T-cell (primary cell): ENCODE measurements at places on chromosomes 7 and 10. TPM values are rescaled to one million over a fixed set of nuclear protein-coding genes. Genes with fewer than 3 reads are reported as not detected.

DNA sequence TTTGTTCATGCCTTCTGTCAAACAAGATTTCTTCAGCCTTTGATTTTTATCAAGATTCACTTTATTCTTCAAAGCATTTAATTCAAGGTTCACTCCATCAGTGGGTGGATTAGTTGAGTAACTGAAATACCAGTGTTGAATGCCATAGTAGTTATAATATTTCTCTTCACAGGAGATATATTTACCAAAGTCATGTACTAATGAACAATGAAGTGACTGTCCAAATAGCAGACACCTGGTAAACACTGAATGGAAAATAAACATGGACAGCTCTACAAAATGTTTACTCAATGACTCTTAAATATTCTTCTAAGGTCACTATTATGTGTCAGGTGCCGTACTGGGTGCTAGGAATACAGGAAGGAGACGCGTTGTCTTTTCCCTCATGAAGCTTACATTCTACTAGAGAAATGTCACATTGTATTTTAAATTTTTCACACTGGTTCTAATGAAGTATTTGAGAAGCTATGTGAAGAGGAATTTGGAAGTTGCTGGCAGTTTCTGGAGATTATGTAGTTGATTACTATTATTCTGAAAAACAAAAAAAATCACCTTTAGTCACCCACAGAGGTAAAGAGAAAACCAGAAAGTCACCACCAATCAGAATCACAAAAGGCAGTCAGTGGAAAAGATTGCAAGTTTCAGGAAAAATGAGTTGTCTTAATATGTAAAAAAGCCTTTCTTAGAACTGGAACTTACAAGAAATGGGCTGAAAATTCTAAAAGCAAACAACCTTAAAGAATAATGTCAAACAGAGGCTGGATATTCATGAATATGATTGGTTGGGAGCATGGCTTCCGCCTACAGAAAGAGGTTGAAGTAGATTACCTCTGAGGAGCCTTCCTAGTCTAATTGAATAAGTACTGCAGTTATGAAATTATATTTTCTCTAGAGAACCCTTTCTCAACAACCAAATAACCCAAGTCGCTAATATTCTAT, 84.5 kb downstream of the RTKN2 start:
- DNase-seq, result no peak

GRCh38 chr7:50782375-50783208, at the start of gene GRB10:
TSS of gene GRB10 (minus strand) at chr7:50782896. CDS start at chr7:50732322, 50,574 bp downstream.
- no peak for DNase-seq

DNA sequence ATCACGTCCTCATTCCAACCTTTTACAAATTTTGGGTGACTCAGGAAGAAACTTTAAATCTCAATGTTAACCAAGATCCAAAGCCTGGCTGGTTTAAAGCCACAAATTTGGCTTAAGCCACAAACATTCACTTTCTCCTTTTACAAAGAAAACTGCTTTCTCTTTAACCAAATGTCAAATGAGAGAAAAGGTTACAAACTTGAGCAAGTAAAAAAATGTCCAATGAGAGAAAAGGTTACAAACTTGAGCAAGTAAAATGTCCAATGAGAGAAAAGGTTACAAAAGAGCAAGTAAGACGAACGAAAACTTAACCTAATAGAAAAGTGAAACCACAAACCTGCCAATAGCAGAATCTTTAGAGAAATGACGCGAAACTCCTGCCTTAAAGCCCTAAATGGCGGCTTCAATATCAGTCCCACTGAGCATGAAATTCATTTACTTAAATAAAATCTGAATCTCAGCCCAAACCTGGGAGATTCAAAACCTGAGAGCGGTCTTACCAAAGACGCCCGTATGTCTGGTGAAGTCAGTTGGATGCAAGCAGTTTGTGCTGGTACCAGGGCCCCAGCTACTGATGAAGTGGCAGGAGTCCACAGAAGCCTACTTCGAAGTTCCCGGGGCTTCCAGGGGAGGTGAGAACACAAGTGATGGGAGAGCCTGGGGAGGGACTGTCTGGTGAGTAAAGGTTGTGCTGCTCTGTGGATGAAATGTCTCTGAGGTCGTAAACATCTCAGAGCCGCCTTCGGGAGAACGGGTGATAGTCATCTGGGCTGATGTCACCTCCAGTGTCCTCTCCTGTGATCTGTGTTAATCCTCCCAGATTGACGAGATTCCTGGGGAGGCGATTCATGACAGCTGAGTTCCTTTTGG, 74.6 kb downstream of the PAXIP1 start:
- no peak for DNase-seq

- no peak for DNase-seq
Measured at GRCh38 chr7:54782829-54783228, 23.8 kb upstream of the SEC61G start.

- DNase-seq, result no peak
Measured at GRCh38 chr10:664301-664700, 25.2 kb downstream of the DIP2C start.

GRCh38 chr10:99525897-99526296, 6.8 kb upstream of the NKX2-3 start:
- DNase-seq, result no peak

- no peak for DNase-seq
Measured at GRCh38 chr10:71868192-71868697, 17.2 kb upstream of the PSAP start.

- no peak for DNase-seq
Measured at GRCh38 chr7:44749992-44750391, 1.3 kb downstream of the ZMIZ2 start.

The PTER gene
- total RNA-seq, result 17.6 TPM

The EGR2 gene
- total RNA-seq, result 2.7 TPM

The AGAP5 gene
- total RNA-seq, result 14.7 TPM
